ENCODE measurements at places on chromosomes 12 and 14.
A peak's percentile ranks its signal among the peaks of the same experiment; 100 is the strongest.

- DNase-seq, result no peak
These were observed 209.7 kb upstream of the NPAS3 start for GRCh38 chr14:32728976-32729375.

- DNase-seq, result no peak
These were observed 11.7 kb downstream of the CCDC88C start for GRCh38 chr14:91405724-91406435.

- DNase-seq, result no peak
These were observed 24.1 kb downstream of the PRIMA1 start for GRCh38 chr14:93764211-93764659.

GRCh38 chr14:100488057-100488456 lies 99.2 kb downstream of the BEGAIN start:
- no peak for DNase-seq

- DNase-seq, result no peak
These were observed 222.7 kb downstream of the PELI2 start for GRCh38 chr14:56340932-56341331.

DNA sequence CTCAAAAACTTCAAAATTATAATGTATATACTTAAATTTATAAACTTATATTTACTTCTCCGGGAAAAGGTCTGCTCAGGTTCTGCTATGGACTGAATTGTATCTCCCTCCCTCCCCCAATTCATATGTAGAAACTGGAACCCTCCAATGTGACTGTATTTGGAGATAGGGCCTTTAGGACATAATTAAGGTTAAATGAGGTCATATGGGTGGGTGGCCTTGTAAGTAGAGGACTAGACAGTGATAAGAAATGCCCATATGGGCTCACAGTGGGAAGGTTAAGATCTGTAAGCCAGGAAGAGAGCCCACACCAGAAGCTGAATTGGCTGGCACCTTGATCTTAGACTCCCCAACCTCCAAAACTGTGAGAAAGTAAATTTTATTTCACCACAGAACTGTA lies 84.5 kb downstream of the TAOK3 start:
- DNase-seq, result no peak

DNA sequence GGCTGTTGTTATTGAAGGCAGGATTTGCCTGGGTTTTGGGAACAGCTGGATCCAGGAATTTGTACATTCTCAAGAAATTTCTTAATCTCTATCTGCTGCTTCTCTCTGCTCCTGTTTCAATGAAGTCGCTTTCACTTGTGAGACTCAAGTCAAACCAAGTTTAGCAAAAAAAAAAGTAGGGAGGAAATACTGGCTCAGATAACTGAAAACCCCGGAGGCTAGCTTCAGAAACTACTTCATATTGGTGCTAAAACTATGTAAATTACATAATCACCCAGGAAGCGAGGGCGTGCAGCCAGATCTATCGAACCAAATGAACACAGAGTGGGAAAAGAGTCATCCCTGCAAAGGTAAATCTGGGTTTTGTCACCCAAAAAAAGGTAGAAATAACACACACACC lies 68.3 kb upstream of the FICD start:
- DNase-seq, result no peak

GRCh38 chr12:46549527-46550265 lies 177.1 kb upstream of the SLC38A2 start:
- no peak for DNase-seq

GRCh38 chr14:76463105-76463504 lies 87.2 kb downstream of the ESRRB start:
- no peak for DNase-seq

GRCh38 chr14:74572726-74573301 lies 39.2 kb downstream of the LTBP2 start:
- no peak for DNase-seq

DNA sequence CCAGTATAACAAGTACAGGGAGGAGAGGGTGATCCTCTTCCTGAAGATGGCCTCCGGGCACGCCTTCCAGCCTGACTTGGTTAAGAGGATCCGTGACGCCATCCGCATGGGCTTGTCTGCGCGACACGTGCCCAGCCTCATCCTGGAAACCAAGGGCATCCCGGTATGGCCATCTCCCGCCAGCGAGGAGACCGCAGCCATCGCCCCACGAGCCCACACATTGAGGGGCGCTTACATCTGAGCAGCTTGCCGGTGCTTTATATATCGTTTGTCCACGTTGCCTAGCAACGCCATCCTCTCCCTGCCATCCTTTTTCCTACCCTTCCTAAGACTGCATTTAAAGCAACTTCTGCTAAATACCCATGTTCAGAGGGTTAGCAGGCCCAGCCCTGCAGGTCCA lies 71.5 kb downstream of the AACS start:
- no peak for DNase-seq

DNA sequence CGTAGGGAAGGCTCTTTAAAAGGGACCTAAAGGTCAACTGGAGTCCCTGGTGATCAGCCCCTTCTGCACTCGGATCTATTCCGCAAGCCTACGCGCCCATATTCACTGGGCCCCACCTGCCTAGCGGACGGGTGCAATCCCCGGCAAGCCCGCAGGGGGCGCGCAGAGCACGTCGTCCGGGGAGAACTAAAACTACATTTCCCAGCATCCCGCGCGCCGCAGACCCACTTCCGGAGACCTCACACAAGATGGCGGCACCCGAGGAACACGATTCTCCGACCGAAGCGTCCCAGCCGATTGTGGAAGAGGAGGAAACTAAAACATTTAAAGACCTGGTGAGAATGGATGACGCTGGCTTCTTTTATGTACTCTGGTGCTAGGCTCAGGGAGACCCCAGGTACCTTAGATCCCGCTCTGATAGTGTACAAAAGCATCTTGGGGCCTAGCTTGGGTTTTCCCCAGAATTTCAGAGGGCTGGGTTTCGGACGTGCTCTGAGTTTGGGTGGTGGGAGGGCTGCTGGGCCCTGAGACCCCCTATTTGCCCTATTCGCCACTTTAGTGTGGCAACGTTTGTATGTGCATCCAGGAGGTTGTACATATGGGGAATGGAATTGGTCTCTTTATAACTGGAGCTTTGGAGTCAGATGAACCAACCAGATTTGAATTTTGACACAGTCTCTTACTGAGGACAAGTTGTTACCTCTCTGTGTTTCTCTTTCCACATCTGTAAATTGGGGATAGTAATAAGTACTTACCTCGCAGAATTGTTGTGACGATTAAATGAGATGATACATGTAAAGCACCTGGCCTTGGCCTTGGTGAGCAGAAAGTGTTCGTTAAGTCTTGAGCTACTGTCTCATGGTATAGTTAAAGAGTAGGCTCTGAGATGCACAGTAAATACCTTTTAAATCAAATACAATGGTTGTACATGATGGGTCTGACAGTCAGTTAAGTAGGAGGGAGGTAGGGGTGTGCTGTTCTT lies at the start of gene DDX47:
TSS of gene DDX47 (plus strand) at position 227 of the 982 bp plus-strand sequence. CDS start at position 249, 22 bp downstream.
- peak; percentile 91 for DNase-seq

DNA sequence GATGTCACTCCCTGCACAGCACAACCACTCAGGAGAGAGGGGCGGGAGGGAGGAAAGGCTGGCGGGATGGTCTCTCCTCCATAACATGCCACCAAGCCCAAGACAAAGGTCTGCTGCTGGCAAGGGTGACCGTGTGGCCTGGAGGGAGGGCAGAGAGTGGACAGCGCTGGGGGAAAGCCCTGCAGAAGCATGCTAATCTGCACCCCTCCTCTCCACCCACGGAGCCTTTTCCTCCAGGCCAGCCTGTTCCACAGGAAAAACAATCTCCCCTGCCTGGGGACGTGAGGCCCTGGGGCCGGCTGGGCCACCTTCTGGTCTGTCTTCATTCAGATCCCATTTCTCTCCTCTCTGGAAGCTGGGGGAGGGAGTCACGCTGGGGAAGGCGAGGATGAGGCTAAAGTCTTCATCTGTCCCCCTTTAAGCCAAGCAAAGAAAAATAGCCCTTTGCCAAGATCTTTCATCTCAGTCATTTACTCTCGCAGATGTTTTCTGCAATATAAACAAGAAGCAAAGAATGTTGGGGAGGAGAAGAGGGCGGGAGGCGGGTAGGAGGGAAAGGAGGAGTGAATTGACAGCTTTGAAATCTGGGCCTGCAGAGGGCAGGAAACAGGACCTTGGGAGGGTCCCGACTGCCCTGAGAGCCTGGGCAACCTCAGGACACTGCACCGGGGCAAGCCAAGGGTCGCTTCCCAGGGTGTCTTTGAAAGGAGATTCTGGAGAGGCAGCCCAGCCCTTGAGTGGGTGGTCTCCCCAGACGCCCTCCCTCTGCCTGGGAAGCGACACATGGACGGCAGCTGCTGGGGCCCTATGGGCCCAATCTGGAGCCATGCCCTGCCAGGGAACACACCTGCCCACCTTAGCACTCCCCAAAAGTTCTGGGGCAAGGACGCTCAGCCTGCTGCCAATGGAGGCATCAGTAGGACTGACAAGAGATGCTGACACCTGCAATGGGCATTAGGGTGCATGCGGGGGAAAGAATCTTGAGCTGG lies 133.6 kb downstream of the ZFP36L1 start:
- no peak for DNase-seq

DNA sequence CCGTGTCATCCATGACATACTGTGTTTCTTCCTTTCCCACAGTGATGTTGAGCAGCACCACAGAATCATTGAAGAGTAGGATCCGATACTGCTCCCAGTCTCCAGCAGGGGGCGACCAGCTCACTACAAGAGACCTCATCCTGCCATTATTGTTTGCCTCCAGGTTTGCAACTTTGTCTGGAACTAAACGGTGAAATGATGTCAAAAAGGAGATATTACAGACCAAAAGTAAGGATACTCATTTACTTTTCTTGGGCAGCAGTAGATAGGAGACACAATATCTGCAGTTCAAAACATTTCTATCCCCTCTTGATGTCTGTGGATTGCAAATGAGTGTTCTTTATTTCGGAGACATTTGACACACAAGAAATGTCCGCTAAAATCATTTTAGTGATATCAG lies 47.2 kb downstream of the PTPRB start:
- peak; percentile 71 for DNase-seq

- DNase-seq, result no peak
These were observed 60.6 kb downstream of the NOC4L start for GRCh38 chr12:132204793-132205270.

GRCh38 chr12:91344408-91344807 lies 161.8 kb upstream of the DCN start:
- DNase-seq, result no peak

DNA sequence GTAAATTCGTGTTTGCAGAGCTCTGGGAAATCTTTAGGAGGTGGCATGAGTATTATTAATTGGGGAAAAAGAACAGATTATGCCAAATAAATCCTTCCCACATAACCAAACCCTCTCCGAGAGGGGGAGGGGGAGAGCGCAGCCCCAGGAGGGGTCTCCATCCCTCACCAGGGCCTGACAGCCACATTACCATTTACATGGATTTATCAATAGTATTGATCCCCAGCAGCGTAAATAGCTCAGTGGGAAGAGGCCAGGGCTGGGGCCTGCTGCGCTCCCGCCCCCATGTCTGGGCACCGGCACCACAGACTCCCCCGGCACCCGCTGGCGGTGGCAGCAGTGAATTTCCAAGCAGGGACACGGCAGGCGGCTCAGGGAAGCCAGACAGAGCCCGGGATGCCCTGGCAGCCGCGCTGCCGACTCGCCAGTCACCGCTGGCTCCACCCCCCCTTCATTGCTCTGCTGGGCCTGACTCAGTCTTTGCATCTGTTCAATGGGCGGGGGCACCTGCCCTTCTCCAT lies 2.4 kb downstream of the NCOR2 start:
- DNase-seq, result no peak

DNA sequence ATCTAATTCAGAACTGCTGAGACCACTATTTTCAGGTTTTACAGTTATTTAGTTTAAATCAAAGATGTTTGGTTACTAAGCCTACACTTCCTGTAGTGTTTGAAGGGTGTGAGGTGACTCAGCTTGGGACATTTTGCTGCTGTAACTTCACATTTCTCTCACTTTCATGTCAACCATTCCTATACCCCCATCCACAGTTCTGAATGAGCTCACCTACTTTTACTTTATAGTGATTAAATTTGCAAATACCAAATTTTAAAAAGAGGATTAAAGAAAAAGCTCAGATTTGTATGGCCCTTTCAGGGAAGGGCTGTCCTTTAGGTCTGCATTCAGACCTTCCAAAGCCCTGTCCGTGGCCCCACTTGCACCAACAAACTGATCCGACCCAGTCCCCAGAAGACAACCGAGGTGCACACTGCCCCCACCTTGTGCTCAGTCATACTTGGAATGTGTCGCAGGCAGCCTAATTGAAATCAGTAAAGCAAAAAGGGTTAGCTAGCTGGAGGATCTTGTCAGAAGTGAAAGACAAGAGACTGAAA lies 174.4 kb downstream of the MON2 start:
- DNase-seq, result no peak

- DNase-seq, result no peak
These were observed 447.6 kb upstream of the SEL1L start for GRCh38 chr14:81981307-81981675.

DNA sequence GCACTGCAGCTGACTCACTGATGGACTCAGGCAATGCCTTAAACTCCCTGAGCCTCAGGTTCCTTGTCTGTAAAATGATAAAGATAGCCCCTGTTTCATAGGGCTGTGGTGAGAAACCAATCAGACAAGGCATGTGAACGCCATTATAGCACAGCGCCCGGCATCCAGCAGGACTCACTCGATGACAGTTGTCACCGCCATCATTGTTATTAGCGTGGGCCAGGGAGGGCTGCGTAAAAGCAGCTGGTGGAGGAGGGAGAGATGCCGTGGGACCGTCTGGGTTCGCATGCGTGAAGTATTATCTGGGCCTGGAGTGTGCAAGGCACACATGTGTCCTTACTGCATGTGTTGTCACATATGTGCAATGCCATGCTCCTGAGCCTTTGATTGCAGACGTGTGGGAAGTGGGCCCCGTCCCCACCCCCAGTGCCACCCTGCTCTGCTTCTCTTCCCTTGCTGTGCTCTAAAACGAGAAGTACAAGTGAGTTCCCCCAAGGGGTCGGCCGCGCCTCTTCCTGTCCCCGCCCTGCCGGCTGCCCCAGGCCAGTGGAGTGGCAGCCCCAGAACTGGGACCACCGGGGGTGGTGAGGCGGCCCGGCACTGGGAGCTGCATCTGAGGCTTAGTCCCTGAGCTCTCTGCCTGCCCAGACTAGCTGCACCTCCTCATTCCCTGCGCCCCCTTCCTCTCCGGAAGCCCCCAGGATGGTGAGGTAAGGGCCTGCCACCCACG lies at the start of gene PTPN6:
TSS of gene PTPN6 (plus strand) at position 546 of the 730 bp plus-strand sequence. CDS start at position 703, 157 bp downstream.
- no peak for DNase-seq
